ENCODE measurements at places on chromosomes 6 and 20. TPM values are rescaled to one million over a fixed set of nuclear protein-coding genes. Genes with fewer than 3 reads are reported as not detected.

- no peak for DNase-seq
These were observed 71.4 kb upstream of the PBOV1 start for GRCh38 chr6:138289739-138290138.

GRCh38 chr6:51559059-51559458, 528.4 kb downstream of the PKHD1 start:
- no peak for DNase-seq

DNA sequence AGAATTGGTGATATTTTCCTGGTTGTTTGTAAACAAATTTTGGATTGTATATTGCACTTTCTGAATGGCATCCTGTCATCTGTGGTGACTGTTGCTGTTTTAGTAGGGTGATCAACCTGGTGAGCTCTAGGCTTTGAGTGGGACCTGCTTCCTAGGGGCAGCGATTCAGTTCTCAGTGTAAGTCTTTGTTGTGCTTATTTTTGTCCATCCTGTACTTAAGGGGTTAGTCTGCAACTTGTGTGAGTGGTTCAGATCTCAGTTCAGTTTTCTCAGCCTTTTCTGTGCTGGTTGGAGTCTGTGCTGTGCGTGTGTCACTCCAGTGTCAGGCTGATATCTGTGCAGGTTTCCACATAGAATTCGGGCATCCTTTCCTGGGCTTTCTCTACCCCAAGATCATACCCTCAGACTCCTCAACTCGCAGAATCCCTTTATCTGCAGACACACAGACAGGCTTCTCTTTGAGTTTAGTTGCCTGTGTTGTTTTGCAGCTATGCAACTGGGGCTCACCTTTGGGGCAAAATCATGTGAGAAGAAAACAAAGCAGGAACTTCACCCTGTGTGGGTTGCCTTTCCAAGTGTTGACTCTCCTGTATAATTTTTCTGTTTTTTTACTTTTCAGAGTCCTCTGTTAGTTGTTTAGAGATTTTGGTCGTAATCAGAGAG, 177.7 kb downstream of the FARS2 start:
- DNase-seq, result no peak

GRCh38 chr6:13474787-13475186, 12.6 kb downstream of the GFOD1 start:
- no peak for DNase-seq

DNA sequence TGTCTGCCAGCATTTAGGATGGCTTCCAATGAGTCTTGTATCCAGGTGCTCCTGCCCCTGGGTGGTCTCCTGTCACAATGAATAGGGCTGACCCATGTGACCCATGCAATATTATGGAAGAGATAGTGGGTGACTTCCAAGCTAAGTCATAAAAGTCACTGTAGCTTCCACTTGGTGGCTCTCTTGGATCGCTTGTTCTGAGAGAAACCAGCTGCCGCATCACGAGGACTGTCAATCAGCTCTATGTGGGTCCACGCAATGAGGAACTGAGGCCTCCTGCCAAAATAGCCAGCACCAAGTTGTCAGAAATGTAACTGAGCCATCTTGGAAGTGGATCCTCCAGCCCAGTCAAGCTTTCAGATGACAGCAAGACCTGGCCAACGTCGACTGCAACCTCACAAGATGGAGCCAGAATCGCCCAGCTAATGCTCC, 14.9 kb upstream of the MATN4 start:
- peak; percentile 78 for DNase-seq

- no peak for DNase-seq
These were observed 56.9 kb upstream of the PRND start for GRCh38 chr20:4664691-4665360.

Gene DUSP15
- 8.8 TPM for total RNA-seq

All from right atrium auricular region (tissue), 2 donors.